Jurkat, Clone E6-1 (cell line): ENCODE measurements at places on chromosomes 4 and X.

DNA sequence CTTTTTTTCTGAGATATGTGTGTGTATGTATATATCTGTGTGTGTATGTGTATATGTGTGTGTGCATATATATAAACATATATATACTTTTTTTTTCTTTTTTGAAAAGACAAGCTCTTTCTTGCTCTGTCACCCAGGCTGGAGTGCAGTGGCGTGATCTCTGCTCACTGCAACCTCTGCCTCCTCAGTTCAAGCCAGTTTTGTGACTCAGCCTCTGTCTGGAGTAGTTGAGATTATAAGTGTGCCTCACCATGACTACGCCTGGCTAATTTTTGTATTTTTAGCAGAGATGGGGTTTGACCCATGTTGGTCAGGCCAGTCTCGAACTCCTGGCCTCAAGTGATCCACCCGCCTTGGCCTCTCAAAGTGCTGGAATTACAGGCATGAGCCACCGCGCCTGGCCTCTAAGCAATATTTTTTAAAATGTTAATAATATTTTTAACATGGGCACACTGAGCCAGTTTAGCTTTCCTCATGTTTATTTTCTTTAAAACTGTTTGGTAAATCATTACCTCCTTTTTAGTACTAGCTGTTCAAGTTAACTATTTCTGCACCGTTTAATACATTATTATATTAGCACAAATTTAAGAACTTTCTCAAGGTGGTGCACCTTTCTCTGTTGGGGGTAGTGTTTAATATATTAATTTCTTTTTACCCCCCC is 33.3 kb downstream of the BBS12 start:
- DNase-seq: no peak

DNA sequence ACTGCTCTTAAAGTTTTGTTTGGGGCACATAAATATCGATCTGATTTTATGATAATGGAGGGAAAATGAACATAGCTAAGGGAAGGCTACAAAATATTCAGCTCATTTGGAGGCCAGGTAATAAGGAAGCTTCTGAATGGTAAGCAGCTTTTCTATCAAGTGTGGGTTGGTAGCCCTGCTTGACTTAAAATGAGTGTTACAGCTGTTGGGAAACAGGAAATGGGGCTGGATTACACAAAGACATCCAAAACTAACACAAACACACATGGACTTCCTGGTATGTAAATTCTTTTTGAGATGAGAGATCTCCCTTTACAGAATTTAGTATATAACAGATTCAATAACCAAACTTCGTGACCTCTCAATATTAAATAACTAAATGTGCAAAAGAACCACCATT is 58.0 kb downstream of the FGF16 start:
- peak; percentile 28 for DNase-seq

- no peak for DNase-seq
Measured at GRCh38 chrX:139388254-139388653, 142.3 kb upstream of the F9 start.

GRCh38 chr4:153592064-153592463 is 92.0 kb upstream of the TLR2 start:
- no peak for DNase-seq

DNA sequence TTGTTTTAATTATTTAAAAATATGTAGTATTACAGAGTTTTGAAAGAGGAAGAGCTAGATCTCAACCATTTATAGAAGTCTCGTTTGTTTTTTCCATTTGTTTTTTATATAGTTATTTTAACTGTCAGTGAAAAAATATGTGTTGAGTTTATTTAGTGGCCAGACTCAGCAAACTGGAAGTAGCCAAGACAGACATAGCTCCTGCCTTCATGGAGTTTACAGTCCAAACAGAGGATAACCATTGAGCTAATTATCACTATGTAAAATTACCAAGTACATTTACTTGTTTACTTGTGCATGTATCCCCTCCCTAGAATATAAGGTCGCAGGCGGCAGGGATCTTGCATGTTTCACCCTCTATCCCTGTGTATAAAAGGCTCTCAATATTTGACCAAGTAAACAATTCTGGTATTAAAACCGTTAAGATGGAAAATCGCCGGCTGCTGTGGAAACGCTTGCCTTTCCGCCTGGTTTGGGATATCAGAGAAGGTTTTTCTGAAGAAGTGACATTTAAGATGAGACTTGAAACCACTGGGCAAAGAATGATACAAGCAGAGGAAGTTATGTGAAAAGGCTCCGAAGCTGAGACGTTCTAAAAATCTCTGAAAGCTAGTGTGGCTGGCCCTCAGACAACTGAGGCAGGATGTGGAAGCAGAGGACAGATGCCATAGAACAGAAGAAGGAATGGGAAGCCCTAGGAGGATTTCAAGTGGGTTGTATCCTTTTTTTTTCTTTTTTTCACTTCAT is 1.3 kb upstream of the CCNI start:
- DNase-seq: no peak

GRCh38 chr4:154164931-154165839 is 326.4 kb downstream of the DCHS2 start:
- DNase-seq: no peak

DNA sequence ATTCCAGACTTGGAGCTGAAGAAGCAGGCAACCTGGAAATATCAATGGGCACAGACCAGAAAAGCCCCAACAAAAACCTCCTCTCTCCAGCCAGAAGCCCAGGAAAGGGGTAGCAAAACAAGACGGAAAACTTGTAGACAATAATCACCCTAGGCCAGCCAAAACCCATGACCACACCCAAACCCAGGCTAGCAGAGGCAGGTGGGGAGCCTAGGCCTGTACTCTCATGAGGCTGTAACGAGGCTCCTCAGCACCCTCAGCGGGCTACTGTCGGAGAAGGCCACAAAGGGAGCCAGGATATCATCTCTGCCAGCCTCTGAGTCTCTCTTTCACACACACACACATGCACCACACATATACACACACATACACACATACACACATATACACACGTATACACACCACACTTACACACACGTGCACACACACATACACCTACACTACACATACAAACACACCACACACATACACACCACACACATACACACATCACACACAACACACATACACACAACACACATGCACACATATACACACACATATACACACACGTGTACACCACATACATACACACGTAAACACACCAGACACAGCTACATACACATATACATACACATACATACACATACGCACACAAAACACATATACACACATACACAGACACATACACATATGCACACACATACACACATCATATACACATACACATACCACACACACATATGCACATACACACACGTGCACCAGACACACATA is 90.6 kb downstream of the FHDC1 start:
- DNase-seq: no peak

GRCh38 chr4:108060164-108060563 is 70.5 kb downstream of the HADH start:
- DNase-seq: no peak

GRCh38 chr4:90078440-90078839 is 48.8 kb upstream of the CCSER1 start:
- DNase-seq: no peak

DNA sequence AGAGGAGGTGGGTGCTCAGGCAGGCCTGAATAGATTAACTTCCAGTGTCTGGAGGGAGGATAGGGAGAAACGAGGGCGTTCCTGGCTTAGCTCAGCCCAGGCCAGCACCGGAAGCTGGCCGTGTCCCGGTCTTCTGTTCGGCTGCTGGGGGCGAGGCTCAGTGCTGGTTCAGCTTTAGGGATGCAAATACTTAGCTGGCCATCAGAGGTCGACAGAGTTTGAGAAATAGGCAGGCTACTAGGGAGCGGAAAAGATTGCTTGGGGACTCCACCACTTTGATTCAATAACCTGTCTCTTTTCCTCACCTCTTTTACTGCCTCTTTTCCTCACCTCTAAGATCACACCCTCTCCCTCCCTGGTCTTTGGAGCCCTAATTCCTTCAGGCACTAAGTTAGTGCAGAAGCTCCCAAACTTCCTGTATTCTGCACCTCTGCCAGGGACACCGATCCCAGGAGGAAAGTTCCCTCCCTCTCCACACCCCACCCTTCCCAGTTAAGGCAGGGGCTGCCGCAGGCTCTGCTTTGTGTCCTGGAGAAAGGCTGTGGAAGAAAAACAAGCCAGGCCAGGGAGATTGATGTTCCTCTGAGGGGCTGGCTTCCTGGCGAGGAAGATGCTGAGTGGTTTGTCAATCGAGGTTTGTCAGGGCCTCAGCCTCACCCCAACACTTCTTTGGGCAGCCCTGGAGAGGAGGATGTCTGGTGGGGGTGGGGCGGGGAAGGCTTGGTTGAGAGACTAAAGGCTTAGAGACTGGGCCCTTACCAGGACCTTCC is 6.0 kb upstream of the EFNB1 start:
- DNase-seq: no peak

- DNase-seq: no peak
Measured at GRCh38 chrX:46991664-46992063, 79.4 kb downstream of the JADE3 start.
